ENCODE measurements at places on chromosomes 3 and 15. TPM values are rescaled to one million over a fixed set of nuclear protein-coding genes. Genes with fewer than 3 reads are reported as not detected.

DNA sequence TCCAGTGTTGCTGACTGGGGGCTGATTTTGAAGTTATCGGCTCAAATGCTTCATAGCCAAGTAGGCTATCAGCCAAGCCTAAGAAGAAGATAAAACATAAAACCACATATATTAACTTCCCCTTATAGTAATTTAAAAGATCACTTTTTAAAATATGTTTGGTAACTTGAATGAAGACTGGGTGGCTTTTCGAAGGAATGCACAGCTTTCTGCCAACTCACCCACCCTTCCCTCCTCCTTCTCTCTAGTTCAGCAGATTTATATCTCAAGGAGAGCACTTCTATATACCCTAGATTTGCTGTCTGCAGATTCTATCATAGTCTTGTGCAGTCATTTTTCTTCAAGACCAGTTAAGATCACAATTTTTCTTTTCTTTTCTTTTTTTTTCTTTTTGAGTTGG lies 189.4 kb upstream of the CHRM5 start:
- no peak for DNase-seq

- no peak for DNase-seq
These were observed 50.5 kb downstream of the CD86 start for GRCh38 chr3:122105626-122106025.

- no peak for DNase-seq
These were observed 22.6 kb downstream of the MKRN2OS start for GRCh38 chr3:12522721-12523120.

DNA sequence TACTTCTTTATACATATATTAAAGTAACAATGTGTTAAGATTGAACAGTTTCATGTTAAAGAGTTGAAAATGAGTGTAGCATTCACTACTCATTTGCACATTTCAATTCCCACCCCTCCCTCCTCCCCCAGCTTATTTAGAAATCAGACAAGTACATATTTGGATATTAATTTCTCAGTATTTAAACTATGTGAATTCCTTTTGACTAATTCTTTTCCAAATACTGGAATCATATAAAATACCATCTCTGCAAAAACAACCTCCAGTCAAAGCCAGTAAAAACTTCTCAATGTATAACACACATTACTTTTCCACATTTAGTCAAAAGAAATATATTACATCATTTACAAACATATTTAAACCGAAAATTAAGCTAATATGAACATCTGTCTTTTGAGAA lies 25.5 kb upstream of the SHC4 start:
- no peak for DNase-seq

DNA sequence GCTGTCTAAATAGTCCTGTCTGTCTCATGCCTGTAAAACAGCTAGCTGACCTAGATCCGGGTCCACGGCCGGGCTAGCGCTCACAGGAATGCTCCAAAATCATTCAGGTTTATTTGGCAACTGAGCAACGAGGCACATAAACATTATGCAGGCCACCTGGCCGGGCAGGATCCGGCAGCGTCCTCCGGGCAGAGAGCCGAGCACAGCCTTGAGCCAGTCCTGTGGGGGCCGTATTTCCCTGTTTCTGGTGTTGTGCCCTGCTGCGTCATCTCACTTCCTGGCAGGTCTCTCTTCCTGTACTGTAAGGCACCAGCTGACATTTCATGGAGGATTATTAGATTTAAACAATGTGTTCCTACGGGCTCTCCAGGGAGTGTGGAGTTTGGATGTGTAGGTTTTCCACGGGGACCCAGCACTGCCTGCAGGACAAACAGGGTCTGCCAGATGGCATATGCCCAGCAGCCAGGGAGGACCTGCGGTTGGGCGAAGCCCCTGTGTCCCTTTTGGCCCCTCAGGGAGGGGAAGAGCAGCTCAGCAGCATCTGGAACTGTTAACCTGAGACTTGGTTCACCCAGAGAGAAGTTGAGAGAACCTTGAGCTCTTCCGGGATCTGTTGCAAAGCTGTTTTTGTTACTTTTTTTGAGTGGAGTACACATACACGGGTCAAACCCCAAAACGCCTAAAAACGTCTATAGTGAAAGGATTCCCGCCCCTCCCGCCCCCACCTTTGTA lies 16.6 kb upstream of the LRRK1 start:
- DNase-seq: no peak

DNA sequence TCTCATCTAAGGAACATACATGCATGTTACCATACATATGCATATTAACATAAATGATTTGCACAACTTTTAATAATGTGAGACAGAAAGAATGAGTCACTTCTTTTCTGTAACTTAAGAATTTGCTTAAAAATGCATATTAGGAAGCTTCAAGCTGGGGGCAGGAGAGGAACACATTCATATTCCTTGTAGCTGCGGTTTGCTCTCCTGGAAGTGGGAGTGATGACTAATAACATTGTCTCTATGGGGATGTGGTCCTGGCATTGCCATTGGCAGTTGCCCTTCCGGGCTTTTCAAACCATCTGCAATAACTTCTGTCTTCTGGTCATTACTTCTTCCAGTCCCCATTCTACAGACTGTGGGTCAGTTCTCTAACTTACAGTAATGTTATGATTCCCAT lies 15.6 kb downstream of the CHST2 start:
- DNase-seq: no peak

Gene FBXO40
- not detected for polyA plus RNA-seq

Gene CCDC33
- 4.7 TPM for polyA plus RNA-seq

- DNase-seq: no peak
These were observed at the start of gene SOX2 for GRCh38 chr3:181711325-181712135. TSS of gene SOX2 (plus strand) at chr3:181711925. CDS start at chr3:181712361, 436 bp downstream.

DNA sequence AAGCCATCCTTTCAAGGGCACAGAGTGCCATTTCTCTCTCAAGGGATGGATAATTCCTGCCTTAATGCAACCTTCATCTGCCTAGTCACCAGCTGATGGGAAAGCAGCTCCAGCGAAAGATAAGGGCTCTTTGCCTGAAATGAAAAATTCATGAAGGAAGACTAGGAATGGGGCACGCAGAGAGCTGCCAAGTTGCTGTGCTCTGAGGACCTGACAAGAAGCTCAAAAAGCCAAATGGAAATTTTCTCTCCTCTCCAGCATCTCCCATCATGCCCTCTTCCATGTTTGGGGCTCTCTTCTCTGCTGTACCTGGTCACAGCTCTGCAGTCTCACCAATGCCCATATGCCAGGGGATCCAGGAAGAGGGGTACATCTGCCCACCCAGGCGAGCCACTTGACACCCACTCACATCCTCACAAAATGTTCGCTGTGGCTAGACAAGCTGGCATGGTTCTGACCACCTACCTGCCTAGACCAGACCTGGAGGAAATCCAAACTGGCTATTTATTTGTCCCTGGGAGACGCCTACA lies 29.3 kb upstream of the ABHD2 start:
- DNase-seq: no peak

Gene HGD
- not detected for polyA plus RNA-seq

Gene P2RY12
- 0.14 TPM for polyA plus RNA-seq

GRCh38 chr3:160159341-160159740 lies 65.9 kb upstream of the C3orf80 start:
- no peak for DNase-seq

DNA sequence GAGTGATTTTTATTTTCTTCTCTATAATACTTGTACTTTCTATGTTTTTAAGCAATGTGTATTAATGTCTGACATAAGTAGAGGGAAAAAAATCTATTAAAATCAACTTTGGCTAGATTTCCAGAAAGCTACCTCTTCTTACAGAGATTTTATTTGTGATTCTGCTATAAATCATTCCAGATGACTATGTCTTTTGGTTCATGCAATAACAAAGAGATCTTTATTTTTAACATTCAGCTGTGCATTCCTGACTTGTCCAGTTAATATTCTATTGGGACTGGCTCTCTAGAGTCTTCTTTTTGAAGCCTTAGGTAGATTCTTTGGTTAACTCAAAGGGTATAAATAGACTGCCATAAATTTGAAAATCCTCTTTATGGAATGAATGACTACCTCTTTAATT lies 74.3 kb upstream of the ARPP21 start:
- DNase-seq: no peak

DNA sequence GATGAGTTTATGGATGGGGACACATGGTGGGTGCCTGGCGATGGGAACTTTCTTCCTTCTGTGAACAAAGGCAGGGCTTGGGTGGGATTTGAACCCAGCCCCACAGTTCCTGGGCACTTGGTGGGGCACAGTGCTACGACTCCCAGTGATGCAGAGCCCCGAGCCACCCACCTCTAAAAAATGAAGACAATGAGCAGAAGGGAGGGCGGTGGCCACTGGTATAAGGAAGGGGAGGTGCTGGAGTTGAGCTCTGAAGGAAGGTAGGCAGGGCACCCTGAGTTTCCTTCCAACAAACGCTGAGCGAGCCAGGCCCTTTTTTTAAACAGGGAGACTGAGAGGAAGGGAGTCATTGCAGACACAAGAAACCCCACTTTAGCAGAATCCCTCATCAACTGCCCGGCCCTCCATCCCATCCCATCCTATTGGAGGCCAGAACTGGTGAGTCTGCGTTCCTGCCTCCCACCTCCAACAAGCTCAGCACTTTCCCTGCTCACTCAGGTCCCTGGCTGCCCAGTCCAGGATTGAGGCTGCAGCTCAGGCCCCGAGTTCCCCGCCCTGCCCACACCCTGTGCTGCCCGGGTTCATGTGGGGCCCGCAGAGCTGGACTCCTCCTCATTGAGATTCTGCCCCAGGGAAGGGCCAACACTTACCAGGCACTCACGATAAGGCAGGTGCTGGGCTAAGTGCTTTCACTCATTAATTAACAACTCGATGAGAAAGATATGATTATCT lies 57.3 kb downstream of the LINGO1 start:
- no peak for DNase-seq

- DNase-seq: no peak
These were observed 229.0 kb downstream of the TLE3 start for GRCh38 chr15:69868756-69869155.

- DNase-seq: no peak
These were observed 173.1 kb downstream of the MFSD1 start for GRCh38 chr3:158974904-158975303.

- DNase-seq: no peak
These were observed 353.4 kb upstream of the TBL1XR1 start for GRCh38 chr3:177550667-177551066.

- DNase-seq: no peak
These were observed 72.0 kb downstream of the C3orf38 start for GRCh38 chr3:88221726-88222125.

Gene OR5K2
- not detected for polyA plus RNA-seq

DNA sequence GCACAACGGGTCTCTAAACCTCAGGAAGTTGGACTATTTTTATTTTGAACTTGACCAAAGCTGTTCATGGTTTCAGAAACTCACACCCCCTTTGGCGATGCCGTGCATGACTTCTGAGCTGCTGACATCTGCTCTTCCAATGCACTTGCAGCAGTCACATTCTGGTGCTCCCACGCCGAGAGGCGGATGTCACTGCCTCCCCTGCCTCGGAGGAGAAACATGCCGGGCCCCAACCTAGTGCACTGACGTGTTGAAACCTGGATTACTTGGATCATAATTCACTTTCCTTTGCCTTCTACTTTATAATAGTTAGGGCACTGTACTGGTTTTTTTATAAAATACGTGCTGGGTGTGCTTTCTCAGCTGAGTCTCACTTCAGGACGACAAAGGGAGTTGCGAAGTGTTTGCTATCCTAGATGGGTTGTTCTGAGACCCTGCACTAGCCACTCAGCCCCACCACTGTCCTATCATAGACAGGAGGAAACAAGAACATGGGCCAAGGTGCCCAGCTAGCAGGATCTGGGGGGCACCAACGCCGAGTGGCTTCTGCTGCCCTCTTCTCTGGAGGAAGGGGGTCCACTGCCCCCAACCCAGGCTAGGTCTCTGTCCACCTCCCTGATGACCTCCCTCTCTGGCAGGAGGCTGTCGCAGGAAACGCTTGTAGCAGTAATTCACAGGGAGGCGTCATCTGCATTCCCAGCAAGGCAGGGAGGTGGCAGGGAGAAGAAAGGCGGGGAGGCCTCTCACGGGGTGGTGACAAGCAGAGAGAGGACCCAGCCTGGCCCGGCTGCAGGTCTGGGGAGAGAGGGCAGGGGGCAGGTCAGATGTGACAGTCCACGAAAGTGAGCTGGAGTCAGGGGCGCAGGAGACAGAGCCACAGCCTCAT lies 158.8 kb upstream of the IQSEC1 start:
- no peak for DNase-seq

Gene CADM2
- polyA plus RNA-seq: not detected

DNA sequence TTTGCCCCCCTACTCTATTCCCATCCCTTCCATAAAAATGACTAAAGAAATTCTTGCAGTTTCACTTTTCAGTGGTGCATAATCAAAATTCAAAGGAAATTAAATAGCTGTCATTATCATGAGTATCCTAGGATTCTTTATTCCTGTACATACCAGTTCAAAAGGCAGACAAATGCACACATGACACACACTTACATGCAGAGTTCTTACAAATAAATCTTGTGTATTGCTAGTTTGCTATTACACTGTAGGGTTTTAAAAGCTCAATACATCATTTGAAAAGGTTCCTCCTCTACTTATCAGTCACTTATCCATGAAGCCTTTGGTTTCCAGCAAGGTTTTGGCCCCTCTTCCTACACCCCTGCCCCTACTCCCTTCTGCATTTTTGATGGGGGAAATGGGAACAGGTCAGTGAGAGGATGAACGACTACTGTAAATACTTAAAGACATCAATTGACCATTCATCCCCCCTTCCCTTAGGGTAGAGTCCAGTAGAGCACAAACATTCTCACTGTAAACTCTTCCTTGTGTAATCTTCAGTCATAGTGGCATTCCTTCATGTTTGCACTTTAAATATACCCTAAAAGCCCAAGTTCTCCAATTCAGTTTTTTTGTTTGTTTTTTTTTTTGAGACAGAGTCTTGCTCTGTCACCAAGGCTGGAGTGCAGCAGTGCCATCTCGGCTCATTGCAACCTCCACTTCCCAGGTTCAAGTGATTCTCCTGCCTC lies 92.6 kb downstream of the SUCLG2 start:
- no peak for DNase-seq
